Fibroblast of skin of scalp (primary cell): ENCODE measurements at places on chromosomes 4 and X.

- no peak for DNase-seq
These were observed 59.1 kb downstream of the SPATA18 start for GRCh38 chr4:52110171-52110570.

- DNase-seq: no peak
These were observed 3.2 kb downstream of the SCARB2 start for GRCh38 chr4:76210452-76210851.

DNA sequence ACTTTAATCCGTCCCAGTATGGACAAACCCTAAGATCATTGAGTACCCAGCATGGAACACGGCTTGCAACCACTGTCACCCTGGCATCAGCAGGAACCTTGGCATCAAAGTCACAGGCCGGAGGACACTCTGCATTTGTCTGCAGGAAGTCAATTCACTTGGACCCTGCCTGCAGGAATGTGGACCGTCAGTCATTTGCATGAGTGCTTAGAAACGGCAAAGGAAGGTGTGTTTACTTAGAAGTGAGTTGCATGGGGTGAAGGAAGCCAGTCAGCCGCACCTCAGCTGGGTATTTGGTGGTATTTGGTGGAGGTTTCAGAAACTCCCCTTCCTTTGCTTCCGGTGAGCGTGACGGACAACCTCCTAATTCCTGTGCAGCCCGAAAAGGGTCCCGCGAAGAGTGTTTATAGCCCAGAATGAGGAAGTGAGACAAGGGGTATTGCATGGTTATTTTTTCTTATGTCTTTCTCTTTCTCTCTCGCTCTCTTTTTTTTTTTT is 15.5 kb downstream of the P2RY8 start:
- no peak for DNase-seq

DNA sequence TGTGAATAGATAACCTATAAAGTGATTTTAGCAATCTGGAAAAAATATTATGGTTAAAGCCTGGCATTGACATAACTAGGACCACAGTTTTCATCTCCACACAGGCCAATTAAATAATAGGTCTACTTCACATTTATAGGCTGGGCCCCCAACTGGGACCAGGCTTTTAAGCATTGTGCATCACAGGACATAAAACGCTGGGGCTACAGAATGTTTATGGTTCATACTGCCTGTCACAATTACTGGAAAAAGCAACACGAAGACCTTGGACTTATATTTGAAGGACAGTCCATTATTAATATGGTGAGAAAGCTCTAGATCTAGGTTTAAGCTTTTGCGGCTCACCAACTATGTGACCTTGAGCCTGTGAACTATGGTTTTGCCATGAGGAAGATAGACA is 94.2 kb downstream of the MFAP3L start:
- DNase-seq: no peak

DNA sequence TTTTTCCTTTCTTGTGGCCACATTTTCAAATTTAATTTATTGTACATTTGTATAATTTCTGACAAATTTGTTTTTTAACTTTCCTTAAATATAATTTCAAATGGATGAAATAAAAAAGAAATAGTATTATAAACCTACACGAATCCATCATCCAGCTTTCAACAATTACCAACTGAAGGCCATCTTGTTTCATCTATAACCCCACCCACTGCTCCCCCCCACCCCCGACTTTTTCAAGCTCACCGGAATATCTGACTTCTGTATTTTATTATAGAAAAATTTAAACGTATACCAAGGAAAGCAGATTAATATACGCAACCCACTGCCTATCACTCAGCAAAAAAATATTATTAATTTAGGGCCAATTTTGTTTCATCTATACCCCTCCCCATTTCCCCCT is 1.1 kb downstream of the MORF4L2 start:
- no peak for DNase-seq
